ENCODE measurements at places on chromosomes 3 and 15. TPM values are rescaled to one million over a fixed set of nuclear protein-coding genes. Genes with fewer than 3 reads are reported as not detected.

GRCh38 chr3:100737334-100737733, 28.0 kb downstream of the TFG start:
- peak overlapping the region; percentile 12 for H3K4me3 ChIP-seq
- H3K27ac ChIP-seq, result no peak overlapping the region
- no peak for DNase-seq
- no peaks in the 10 kb centered on the region for H3K27me3 ChIP-seq

The LRRN1 gene
- not detected for total RNA-seq

GRCh38 chr15:41834096-41834495, 4.6 kb upstream of the PLA2G4B start:
- H3K27ac ChIP-seq, result no peak overlapping the region
- DNase-seq, result no peak
- no peaks in the 10 kb centered on the region for H3K27me3 ChIP-seq
- H3K4me3 ChIP-seq, result no peak overlapping the region
- H3K36me3 ChIP-seq, result no peaks in the 10 kb centered on the region

The ARGFX gene
- not detected for total RNA-seq

DNA sequence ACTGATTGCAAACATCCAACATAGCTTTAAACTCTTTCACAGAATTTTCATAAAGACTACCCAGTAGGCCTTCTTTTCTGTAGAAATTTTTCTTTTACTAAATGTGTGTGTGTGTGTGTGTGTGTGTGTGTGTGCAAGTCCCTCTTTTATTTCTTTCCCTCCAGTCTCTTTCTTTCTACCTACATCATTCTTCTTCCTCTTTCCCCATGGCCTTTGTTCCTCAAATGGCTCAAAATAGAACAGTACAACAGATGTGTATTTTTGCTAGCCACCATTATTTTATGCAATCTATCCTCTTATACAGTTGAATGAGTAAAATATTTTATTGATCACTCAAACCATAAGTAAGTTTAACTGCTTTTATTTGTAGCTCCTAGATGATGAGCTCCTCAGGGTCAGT, 76.4 kb downstream of the USF3 start:
- H3K27me3 ChIP-seq, result no peaks in the 10 kb centered on the region
- peaks cover 19% of the 10 kb centered on the region for H3K36me3 ChIP-seq
- peaks cover 8% of the 10 kb centered on the region for H3K4me1 ChIP-seq
- no peak overlapping the region for H3K27ac ChIP-seq
- DNase-seq, result no peak

GRCh38 chr15:85495096-85495495, 114.7 kb downstream of the AKAP13 start:
- no peak for DNase-seq
- H3K36me3 ChIP-seq, result peaks cover 6% of the 10 kb centered on the region
- H3K4me1 ChIP-seq, result peaks cover 76% of the 10 kb centered on the region
- H3K27me3 ChIP-seq, result no peaks in the 10 kb centered on the region

DNA sequence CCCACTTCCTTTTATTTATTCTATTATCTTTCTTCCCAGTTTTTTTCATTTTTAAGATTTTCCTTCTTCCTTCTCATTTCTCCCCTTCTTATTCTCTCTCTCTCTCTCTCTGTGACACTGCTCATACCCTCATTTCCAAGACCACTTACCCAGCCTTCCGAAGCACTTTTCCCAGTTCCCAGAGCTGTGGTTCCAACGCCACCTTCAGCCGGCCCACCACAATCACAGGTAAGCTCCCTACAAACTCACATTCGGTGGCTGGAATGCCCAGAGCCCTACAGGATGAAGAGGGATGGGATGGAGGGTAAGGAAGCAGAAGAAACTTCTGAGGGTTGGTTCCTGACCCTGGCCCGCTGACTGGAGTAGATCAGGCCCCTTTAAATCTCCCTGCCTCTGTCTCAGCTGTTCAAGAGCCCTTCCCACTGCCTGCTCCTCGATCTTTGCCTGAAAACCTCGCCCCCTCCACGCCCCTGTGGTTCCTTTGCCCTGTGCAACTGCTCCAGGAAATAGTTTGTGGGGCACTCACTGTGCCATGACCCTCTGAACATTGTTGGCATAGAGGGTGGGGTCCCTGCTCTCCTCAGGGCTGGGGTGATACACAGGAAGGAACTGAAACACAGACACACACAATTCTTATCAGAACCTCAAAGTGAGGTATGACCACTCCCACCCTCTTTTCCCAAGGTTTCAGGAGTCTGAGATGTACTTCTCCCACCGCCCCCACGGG, 4.8 kb downstream of the LPCAT4 start:
- no peak for DNase-seq
- H3K4me1 ChIP-seq, result peaks cover 27% of the 10 kb centered on the region
- H3K27ac ChIP-seq, result peak overlapping the region; percentile 93
- H3K27me3 ChIP-seq, result no peaks in the 10 kb centered on the region

GRCh38 chr3:12663401-12663935, 449 bp downstream of the RAF1 start:
- H3K27me3 ChIP-seq, result no peaks in the 10 kb centered on the region
- peaks cover 7% of the 10 kb centered on the region for H3K36me3 ChIP-seq
- peaks cover 30% of the 10 kb centered on the region for H3K4me1 ChIP-seq
- peak overlapping the region; percentile 98 for H3K4me3 ChIP-seq

The CYP19A1 gene
- total RNA-seq, result 1.1 TPM

The PRSS50 gene
- not detected for total RNA-seq

DNA sequence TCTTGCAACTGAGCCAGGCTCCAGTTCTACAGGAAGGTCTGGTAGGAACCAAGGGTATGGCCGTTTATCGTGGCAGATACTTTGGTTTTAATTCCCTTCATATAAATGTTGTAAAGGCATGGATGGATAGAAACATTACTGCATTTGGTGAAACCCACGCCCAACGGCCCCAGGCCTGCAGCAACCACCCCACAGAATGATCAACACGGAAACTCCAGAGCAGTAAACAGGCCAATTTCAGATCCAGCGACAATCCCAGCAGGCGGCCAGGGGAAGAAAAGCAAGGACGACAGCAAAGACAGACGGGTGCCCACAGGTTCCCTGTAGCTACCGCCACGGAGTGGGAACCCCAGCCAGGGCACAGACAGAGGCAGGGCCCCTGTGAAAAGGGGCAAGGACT, 32.6 kb upstream of the PCSK6 start:
- peaks cover 2% of the 10 kb centered on the region for H3K36me3 ChIP-seq
- H3K27ac ChIP-seq, result no peak overlapping the region
- peaks cover 5% of the 10 kb centered on the region for H3K4me1 ChIP-seq
- no peak overlapping the region for H3K4me3 ChIP-seq
- DNase-seq, result no peak

The SKIL gene
- total RNA-seq, result 59.8 TPM

DNA sequence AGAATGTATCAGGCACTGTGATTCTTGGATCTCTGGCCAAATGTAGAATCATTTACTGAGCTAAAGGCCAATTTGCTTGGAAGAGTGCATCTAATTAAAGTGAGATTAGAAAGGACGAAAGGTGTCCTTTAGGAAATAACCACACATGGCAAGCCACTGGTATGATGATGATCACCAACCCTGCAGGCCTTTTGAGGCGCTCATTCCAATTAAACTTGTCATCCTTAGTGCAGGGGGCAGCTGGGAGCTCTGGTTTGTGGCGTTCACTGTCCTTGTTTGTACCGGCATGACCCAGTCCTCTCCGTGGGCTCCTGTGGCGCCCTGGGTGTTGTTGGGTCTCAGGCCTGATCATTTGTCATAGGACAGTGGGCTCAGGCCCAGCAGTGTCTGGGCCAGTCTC, 11.0 kb downstream of the LIMD1 start:
- H3K4me1 ChIP-seq, result peaks cover 18% of the 10 kb centered on the region
- no peaks in the 10 kb centered on the region for H3K27me3 ChIP-seq
- H3K36me3 ChIP-seq, result peaks cover 7% of the 10 kb centered on the region
- no peak for DNase-seq

DNA sequence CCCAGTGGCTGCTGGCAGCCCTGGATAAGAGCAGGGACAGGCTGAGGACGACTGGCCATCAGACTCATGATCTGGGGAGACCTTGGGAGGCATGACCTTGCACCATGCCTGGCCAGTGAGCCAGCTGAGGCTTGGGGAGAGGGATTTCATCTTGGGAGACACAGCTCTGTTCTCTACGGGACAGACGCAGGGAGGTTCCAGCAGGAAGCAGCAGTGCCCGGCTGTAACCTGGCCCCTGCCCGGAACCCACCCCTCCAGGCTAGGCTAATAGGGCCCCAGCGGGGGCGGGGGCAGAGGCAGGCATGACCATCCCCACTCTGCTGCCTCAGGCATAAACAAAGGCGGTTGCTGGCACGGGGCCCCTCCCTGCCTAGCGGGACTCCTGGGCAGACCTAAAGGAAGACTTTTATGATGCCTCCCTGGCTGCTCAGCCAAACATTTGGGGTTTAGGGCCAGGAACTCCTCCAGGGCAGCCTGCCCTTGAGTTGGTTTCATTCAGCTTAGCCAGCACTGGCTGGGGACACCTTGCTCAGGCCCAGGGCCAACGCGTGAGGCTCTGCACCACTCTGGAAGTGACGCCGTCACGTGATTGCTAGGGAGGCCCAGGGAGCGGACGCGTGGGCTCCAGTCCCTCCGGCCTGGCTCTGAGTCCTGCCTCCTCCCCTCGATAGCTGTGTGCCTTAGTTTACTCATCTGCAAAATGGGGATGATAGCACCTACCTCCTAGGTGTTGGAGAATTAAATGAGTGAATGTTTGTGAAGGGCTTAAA, 27.6 kb downstream of the HDAC11 start:
- H3K4me1 ChIP-seq, result peaks cover 4% of the 10 kb centered on the region
- H3K4me3 ChIP-seq, result no peak overlapping the region
- no peaks in the 10 kb centered on the region for H3K36me3 ChIP-seq
- H3K27me3 ChIP-seq, result no peaks in the 10 kb centered on the region
- DNase-seq, result no peak

The GOLGA8Q gene
- 1.4 TPM for total RNA-seq

GRCh38 chr15:91660174-91660649, 193.3 kb upstream of the SLCO3A1 start:
- no peak overlapping the region for H3K27ac ChIP-seq
- DNase-seq, result no peak
- peaks cover 4% of the 10 kb centered on the region for H3K4me1 ChIP-seq
- peaks cover 44% of the 10 kb centered on the region for H3K27me3 ChIP-seq
- H3K4me3 ChIP-seq, result no peak overlapping the region

The TUSC7 gene
- total RNA-seq, result not detected

DNA sequence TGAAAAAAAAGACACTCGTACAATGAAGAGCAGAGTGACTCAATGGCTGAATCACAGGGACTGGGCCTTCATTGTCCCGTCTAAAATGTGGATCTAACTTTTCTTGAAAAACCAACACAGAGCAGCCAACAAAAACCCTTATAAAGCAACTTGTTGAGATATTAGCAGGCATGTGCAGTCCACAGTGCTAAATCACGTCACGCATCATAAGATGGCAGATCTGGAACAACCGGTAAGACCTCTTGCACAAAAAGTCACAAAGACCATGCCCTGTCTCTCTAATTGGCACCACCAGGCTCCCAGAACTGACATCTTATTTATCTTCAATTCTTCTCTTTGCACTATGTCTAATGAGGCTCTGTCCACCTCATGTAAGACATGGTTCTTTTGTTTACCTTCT, 177.0 kb downstream of the MAGI1 start:
- DNase-seq, result no peak
- H3K27me3 ChIP-seq, result no peaks in the 10 kb centered on the region
- H3K4me3 ChIP-seq, result no peak overlapping the region
- H3K4me1 ChIP-seq, result no peaks in the 10 kb centered on the region
- H3K27ac ChIP-seq, result no peak overlapping the region
- H3K36me3 ChIP-seq, result no peaks in the 10 kb centered on the region

GRCh38 chr3:150765949-150766720, 3.2 kb upstream of the SIAH2 start:
- H3K27ac ChIP-seq, result peak overlapping the region; percentile 39
- no peaks in the 10 kb centered on the region for H3K36me3 ChIP-seq
- no peaks in the 10 kb centered on the region for H3K27me3 ChIP-seq
- peaks cover 15% of the 10 kb centered on the region for H3K4me1 ChIP-seq

DNA sequence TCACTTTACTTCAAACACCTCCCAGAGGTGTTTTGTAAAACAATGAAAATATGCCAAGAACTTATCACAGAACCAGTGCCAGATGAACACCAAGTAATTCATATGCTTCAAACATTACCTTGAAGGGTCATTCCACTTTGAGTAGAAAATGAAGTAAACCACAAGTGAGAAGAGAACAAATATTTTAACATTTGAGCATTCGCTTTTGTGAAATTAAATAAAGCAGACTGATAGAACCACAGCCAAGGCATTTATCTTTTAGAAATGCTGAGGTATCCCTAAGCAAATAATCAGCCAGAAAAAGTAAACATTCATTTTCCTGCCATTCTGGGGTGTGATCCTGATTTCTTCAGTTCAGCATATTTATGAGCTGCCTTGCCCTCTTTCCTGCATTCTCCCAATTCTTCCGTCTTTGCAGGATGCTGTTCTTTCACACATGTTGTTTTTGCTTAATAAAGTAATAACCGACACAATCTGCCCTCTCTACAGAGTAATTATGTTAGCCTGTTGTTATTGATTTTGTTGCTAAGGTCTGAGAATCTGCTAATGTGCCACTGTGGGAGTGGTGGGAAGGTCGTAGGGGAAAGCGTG, 235.6 kb upstream of the TGFBR2 start:
- peaks cover 2% of the 10 kb centered on the region for H3K36me3 ChIP-seq
- H3K27ac ChIP-seq, result no peak overlapping the region
- H3K4me3 ChIP-seq, result no peak overlapping the region

- no peaks in the 10 kb centered on the region for H3K4me1 ChIP-seq
- peaks cover 37% of the 10 kb centered on the region for H3K27me3 ChIP-seq
- DNase-seq, result no peak
- H3K4me3 ChIP-seq, result no peak overlapping the region
- no peaks in the 10 kb centered on the region for H3K36me3 ChIP-seq
These were observed 228.9 kb upstream of the PRICKLE2 start for GRCh38 chr3:64454179-64454578.

- H3K36me3 ChIP-seq, result no peaks in the 10 kb centered on the region
- no peaks in the 10 kb centered on the region for H3K4me1 ChIP-seq
- no peak overlapping the region for H3K4me3 ChIP-seq
- no peak for DNase-seq
- no peak overlapping the region for H3K27ac ChIP-seq
These were observed 124.1 kb downstream of the SERPINI1 start for GRCh38 chr3:167859610-167860009.

DNA sequence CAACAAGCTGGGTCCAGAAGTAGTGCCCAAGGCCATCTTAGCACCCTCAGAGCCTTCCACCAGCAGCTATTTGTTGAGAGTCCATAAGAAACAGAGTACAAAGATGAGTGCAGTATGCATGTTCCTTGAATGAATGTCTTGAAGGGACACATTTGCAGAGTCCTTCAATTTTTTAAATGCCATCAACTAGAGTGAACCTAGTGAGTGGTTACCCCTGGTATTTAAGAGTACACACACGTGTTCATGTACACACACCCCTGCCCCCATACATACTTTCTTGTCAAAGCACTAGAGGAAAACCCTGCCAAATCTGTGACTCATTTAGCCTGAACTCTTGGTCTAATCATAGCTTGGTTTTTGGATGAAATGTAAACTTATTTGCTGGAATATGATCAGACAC, 84.5 kb upstream of the GALNT15 start:
- no peaks in the 10 kb centered on the region for H3K27me3 ChIP-seq
- H3K27ac ChIP-seq, result no peak overlapping the region
- no peak overlapping the region for H3K4me3 ChIP-seq
- DNase-seq, result no peak
- no peaks in the 10 kb centered on the region for H3K36me3 ChIP-seq
